ENCODE measurements at places on chromosomes 2 and 18. TPM values are rescaled to one million over a fixed set of nuclear protein-coding genes. Genes with fewer than 3 reads are reported as not detected.

The TUBA3E gene
- 80.0 TPM for total RNA-seq

The DSG1 gene
- total RNA-seq = 0.68 TPM

The CYBRD1 gene
- 69.8 TPM for total RNA-seq

The ABCG8 gene
- total RNA-seq = 0.32 TPM

- no peak for DNase-seq
These were observed 1.2 kb downstream of the GYPC start for GRCh38 chr2:126657148-126657635.

DNA sequence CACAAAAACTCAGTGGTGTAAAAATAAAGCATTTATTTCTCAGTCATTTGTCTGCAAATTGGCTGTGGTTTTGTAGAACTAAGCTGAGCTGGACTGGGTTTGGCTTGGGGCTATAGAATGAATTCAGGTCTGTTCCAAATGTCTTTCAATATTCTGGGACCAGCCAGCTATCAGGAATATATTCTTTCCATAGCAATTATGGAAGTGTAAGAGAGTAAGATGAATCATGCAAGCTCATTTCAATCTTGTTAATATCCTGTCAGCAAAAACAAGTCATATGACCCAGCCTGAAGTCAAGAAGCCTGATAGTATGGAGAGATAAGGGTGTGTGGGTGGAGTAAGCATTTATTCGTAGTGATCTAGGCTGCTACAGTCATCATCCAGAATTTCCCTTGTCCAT lies 481.0 kb upstream of the CDH2 start:
- no peak for DNase-seq

DNA sequence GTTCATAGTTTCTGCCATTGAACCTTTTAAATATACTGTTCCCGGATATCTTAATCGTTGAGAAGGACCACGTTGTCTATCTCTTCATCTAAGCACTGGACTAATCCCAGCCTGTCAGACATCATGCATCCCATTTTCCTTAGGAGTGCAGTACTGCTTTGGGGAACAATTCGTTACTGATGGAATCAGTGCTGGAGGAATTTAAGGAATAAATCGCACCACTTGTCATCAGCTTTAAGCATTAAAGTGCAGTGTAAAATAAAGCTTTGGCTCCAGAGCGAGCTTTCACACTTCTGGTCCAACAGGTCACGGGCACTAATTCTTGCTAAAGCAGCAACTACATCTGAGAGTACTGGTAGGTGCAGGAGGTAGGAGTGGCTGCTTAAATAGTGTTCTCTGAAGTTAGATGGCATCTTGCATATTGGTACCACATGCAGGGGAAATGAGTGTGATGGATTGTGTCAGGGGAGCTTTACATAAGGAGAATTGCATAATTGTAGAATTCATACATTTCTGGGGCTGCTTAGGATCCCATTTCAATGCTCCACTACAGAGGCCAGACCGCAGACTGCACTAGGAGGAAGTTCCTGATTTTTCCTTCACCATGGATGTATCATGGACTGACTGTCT lies 105.7 kb upstream of the RASGRP3 start:
- no peak for DNase-seq

DNA sequence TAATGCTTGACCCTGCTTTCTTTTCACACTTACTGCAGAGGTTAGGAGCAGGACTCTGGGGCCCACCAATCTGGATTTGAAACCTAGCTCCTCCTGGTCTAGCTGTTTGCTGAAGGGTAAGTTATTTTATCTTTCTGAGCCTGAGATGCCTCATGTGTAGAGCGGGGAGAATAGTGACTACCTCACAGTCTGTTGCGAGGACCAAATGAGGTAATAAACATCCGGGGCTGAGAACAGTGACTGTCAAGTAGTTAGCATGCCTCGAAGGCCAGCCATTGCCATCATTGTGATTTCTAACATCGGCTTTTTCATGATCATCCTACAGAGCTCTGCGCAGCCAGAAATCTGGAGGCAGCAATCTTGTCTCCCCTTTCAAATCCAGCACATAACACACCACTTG lies 32.9 kb downstream of the PTPRM start:
- DNase-seq = no peak

The LRATD1 gene
- 2.5 TPM for total RNA-seq

GRCh38 chr2:673615-674320 lies 3.4 kb downstream of the TMEM18 start:
- DNase-seq = no peak

DNA sequence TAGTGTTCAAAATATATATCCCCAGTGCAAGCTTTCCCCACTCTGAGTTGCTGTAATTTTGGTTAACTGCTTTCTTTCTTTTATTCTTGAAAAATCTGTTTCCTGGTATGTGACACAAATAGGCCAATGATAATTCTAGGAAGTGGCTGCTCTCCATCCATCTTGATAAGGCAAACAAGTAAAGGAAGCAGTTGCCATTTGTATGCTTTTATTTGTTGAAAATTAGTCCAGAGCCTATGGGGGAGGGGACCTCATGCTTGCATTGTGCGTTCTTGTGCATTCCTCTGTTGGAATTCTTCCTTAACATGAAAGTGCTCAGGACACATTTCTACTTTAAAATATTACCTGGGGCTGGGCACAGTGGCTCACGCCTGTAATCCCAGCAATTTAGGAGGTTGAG lies 111.2 kb upstream of the FSHR start:
- no peak for DNase-seq

GRCh38 chr2:52536929-52537460 lies 1230.6 kb upstream of the CHAC2 start:
- no peak for DNase-seq

The RBKS gene
- total RNA-seq = 4.0 TPM

DNA sequence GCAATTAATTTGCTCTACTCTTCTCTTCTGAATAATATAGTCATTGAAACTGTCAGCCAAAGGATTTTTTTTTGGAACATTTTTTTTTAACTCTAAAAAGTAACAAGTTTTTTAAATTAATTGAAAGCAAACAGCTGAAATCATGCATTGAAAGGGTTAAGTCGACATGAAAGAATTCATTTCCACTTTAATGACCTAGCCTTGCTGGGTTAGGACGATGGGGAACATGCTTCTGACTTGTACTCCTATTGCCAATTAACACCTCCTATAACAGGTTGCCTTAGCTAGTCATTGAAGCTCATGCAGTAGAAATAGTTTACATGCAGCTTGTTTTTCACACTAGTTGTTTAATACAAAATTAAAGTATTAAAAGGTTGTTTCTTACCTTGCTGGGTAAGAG lies 47.8 kb downstream of the PSMD14 start:
- DNase-seq = no peak

DNA sequence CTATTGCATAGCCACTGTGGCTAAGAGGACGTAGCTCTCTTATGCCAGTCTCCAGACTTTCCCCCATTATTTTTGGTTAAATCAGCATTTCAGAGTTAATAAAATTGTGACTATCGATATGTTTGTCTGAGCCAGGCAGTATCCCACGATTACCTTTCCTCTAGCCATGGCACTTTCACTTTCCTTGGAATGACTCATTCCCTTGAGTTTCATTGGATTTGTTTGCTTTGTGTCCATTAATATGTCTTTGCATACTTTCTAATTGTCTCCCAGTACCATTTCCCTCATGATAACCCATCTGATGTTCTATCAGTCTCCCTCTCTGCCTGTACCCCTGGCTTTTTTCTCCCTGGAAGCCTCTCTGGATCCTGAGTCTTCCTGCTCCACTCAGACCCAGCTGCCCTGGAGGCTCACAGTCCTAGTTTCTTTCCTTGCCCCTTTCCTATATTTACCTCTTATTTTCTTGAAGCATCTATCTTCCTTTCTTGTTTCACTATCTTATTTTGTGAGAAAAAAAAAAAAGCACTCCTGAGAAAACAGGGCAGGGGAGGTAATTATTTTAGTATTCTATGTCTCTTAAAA lies 126.1 kb downstream of the MTX2 start:
- DNase-seq = no peak

DNA sequence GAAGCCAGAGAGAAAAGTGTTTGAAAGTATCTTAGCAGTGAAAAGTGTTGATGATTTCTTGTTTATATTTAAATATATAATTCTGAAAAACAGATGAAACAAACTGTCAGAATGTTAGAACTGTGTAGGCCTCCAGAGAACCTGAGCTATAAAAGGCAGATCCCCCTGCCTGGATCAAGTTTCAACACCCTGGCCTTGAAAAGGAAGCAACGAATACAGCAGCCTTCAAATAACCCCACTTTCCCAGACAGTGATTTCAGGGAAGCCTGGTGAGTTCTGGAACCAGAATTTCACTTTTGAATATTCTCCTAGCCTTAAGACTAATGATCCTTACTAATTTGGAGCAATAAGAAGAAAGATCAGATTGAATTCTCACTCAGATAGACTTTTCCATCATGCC lies 13.3 kb upstream of the TRIM43 start:
- no peak for DNase-seq

GRCh38 chr2:226256709-226257376 lies 542.8 kb downstream of the IRS1 start:
- DNase-seq = no peak

DNA sequence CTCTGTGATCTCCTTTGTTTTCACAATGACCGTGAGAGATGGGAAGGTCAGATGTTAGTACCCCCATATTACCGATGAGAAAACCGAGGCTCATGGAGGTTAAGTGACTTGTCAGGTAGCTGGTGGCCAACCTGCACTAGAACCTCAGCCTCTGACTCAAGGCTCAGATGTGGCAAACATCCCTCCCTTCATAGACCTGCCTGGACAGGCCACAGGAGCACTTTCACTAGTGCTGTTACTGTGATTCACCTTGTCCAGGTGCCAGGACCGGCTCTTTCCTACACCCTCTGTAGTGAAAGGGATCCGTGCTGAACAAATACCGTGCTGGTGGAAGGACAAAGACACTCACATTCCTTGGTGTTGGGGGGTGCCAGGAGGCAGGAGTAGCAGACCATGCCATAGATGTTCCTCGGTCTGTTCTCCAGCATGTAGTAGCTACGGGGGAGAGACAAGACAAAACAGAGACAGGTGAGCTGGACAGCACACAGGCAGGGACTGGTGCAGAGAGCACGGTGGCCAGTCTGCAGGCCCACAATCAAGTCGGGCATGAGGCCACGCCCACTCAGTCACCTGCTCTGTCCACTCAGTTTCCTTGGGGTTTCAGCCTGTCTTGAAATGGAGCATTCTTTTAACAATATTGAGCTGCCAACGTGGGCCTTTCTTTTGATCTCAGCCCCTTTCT lies 65.9 kb downstream of the EDAR start:
- DNase-seq = no peak

DNA sequence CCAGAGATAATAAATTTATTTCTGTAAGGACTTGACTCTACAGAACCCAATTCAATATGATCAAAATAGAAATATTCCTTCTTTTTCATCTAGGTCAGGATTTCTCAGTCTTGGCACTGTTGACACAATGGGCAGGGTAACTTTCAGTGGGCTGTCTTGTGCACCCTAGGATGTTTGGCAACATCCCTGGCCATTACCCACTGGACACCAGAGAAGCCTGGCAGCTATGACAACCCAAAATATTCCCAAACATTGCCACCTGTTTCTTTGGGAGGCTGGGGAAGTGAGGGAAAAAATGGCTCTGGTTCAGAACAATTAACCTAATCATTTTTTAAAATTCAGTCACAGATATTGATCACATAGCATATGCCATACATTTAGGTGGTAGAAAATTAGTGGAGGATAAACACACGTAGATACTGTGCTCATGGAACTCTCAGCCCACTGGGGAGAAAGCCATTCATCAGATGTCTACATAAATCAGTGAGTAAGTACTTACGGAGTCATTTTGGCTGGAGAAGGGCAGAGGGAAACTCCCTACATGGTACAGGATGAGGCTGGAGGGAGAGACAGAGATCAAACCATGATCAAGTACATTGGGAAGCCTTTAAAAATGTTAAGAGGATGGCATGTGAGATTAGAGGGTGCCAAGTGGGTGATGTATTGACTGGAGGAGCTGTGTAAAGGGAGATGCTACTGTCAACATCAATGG lies 718 bp upstream of the TNP1 start:
- no peak for DNase-seq

DNA sequence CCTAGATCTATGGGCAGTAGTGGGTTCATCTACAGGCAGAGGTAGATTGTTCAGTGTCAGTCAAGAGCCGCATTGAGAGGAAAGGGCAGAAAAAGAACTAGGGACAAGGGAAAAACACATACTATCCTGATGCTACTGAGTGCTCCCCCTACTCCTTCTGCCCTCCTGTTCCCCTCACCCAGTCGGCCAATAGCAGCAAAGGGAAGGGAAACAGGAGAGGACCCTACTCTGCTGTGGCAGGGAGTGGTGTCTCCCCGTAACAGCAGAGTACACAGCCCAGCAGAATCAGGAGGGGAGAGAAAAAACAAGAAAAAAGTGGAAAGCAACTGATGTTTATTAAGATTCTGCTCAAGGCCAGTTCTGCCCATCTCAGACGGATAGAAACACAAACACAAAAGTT lies 136.1 kb upstream of the CCDC150 start:
- no peak for DNase-seq

The LIPT1 gene
- total RNA-seq = 7.4 TPM

- DNase-seq = no peak
These were observed 46.6 kb upstream of the XIRP2 start for GRCh38 chr2:166841679-166842078.

GRCh38 chr18:5606951-5607350 lies 63.2 kb upstream of the EPB41L3 start:
- no peak for DNase-seq
